ENCODE measurements at places on chromosomes 7 and 10.

DNA sequence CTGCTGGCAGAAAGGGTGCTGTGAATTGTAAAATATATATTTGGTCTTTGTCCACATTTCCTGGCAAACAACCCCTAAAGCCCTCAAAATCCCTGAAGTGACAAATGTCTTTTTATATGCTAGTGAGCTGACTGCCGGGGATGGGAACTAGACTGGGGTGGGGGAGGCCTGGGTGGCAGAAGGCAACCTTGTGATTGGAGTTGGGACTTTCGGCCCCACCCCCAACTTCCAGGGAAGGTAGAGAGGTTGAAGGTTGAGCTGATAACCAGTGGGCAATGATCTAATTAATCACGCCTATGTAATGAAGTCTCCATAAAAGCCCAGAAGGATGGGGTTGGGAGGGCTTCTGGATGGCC lies 2.7 kb downstream of the EPHA1 start:
- DNase-seq: no peak

DNA sequence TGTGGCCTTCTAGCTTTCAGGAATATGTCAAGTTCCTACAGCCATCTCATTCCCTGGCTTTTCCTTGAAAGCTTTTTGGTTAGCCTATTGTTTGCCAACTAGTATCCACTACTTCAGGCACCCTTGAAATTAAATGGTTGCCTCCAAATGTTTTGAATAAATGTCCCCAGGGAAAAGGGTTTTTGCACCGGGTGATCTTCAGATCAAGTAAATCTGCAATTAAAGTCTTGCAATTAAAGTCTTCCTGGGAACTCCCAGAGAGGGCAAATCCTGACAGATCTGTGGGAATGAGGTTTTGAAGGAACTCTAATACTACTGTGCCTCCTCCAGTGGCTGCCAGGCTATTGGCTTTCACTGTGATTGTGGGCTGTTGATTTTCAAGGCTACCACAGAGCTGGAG lies 17.7 kb upstream of the ZNRF2 start:
- no peak for DNase-seq

GRCh38 chr10:6123532-6123931 lies 34.7 kb downstream of the RBM17 start:
- no peak for DNase-seq

DNA sequence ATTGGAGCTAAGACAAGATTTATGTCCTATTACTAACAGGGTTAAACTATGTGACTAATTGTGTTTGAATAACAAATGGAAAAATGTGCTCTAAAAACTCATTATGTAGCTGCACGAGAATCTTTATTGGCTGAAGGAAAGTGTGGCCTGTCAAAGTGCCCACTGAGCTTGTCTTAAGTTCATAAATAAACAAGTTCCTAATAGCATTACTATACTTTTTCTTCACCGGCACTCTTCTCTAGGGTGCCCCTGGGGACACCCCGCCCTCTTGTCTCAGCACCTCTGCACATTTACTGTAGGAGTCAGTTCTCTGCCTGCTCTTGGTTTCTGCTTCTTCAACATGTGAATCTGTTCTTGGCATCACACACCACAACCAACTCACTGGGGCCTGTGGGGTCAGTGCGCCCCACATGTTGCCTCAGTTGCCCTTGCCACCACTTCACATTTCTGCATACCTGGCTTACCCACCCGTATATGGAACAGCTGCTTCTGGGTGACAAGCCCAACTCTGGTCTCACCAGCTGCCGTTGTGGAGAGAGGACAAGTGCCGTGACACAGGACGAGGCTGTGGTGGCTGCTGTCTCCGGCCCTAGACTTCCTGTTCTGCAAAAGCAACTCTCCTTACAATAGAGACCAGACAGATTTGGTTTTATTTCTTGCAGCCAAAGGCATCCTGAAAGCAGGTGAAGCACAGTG lies 96.3 kb upstream of the DDC start:
- no peak for DNase-seq

Data from RCC 7860 (cell line).